ENCODE measurements at places on chromosomes 3 and 15.

GRCh38 chr3:155417119-155417517 lies 123.6 kb upstream of the STRIT1 start:
- DNase-seq: no peak

DNA sequence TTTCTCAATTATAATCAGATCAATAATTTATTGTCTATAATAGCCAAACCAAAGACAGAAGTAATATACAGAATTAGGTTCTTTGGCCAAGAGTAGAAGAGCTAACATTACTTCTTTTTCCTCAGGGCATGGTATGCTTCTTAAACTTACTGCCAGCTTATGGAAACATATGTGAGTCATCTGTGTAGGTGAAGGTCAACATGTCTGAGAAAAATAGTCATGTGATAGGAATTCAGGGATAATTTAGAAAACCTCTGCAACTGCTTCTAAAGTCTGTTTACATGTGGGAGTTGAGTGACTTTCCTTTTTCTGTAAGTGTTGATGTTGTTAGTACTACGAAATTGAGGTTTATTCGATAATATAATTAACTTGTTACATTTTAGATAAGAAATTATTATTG lies 19.2 kb upstream of the MAP6D1 start:
- DNase-seq: peak; percentile 49

GRCh38 chr3:2948882-2949281 lies 161.3 kb downstream of the IL5RA start:
- DNase-seq: no peak

DNA sequence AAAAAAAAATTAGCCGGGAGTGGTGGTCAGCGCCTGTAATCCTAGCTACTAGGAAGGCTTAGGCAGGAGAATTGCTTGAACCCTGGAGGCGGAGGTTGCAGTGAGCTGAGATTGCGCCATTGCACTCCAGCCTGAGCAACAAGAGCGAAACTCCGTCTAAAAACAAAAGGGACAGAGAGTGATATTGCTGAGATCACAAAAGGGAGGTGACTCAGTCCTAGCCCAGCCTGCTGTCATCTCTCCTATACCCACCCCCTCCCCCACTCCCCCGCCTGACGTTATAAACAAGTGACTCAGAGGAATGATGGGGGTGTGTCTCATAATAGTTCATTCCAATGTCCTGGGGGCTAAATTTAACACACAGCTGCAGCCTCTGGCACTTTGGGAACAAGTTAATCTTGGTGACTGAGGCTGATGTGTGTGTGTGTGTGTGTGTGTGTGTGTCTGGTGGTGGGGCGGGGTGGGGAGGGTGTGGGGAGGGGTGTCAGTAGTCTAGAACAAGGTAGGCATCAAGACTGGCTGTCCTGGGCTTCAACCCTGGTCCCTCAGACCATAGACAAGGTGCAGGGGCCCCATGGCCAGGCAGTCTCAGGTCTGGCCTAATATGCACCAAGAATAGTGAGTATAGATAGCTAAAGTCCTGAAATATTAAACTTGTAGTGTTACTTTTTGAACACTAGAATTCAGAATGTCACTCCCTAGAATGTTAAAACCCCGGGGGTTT lies 1.3 kb upstream of the KLHL40 start:
- peak; percentile 97 for DNase-seq

DNA sequence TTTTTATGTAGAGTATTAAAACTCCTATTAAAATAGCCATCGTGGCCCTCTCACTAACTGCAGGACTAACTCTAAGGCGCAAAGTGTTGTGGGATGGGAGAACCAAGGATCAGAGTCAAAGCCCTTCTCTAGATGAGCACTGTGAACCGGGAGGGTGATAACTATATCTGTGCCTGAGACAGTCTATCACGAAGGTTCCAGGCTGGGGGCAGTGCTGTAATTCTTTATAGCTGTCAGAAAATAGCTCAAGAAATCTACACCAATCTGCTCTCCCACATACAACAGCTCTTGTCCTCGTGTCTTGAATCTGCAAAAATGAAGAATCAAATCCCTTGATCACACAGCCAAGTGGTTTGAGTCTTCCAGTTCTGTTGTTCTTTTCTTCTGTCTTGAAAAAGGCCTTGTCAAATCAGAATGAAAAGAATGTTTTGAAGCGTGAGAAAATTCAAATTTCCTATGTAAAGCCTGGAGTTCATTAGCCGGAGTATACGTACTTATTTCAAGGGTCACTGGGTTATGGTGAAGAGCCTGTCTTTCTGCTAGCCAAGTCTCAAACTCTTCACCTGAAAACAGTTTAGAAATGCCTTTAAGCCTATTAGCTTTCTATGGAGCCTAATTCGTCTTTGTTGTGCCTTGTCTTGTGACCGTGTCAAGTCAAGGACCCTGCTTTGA lies 185.3 kb upstream of the NECTIN3 start:
- no peak for DNase-seq

- DNase-seq: no peak
These were observed 711 bp upstream of the TGM5 start for GRCh38 chr15:43267439-43267838.

- no peak for DNase-seq
These were observed 34.9 kb downstream of the ABHD2 start for GRCh38 chr15:89123181-89123525.
